ENCODE measurements at places on chromosomes 4 and X.

- no peak for DNase-seq
Measured at GRCh38 chrX:69019073-69019890, 146.0 kb downstream of the PJA1 start.

DNA sequence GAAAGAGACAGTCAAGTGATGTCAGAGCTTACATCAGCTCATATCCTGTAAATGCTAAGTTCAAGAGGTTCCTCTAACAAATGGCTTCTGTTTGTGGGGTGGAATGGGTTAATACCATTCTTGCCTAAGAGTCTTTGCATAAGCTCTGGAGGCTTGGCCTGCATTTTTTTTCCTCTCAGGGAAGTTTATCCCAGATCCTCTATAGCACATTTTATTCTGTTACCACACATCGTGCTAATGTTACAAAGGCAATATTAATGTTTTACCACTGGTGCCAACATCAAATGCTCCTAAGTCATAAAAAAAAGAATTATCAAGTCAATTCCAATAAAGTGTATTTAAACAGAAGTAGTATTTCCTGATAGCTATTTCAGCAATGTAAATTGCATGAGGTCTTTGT lies 2.9 kb upstream of the ADH6 start:
- DNase-seq, result no peak

- no peak for DNase-seq
Measured at GRCh38 chrX:20479896-20480295, 213.2 kb upstream of the RPS6KA3 start.

GRCh38 chrX:117990438-117990837 lies 126.2 kb downstream of the KLHL13 start:
- DNase-seq, result no peak

GRCh38 chrX:147675819-147676218 lies 235.9 kb upstream of the FMR1 start:
- DNase-seq, result no peak

- no peak for DNase-seq
Measured at GRCh38 chrX:44432641-44433040, 89.2 kb upstream of the EFHC2 start.

- DNase-seq, result peak; percentile 18
Measured at GRCh38 chr4:138680989-138681604, 334.5 kb upstream of the NOCT start.

- no peak for DNase-seq
Measured at GRCh38 chr4:182339221-182339641, 96.0 kb downstream of the TENM3 start.

DNA sequence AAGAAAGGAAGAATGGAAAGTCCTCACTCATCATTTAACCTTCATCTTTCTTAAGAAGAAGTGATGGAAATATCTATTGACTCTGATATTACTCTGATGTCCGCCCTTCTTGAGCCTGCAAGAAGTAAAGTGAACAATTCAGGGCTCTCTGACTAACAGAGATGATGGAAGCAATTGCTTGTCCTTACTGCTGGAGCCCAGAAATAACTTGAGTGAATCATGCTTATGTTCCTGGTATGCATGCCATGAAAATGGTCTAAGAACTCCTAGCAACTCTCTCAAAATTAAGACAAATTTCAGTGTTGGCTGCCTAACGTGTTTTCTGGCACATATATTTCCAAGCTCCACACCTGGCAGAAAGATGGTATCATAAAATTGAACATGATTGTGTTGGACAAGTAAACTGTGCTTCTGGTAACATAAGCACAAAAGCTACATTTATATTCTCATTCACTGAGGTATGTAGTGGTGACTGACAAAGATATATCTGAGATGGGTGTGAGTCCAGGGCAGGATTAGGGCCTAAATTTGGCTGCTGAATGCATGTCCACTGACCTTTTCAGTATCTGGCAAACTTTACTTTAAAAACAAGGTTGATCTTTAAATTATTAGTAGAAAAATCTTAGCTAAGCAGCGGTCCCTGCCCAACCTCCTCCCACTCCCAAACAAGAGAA lies 109.2 kb upstream of the OTUD4 start:
- DNase-seq, result no peak

DNA sequence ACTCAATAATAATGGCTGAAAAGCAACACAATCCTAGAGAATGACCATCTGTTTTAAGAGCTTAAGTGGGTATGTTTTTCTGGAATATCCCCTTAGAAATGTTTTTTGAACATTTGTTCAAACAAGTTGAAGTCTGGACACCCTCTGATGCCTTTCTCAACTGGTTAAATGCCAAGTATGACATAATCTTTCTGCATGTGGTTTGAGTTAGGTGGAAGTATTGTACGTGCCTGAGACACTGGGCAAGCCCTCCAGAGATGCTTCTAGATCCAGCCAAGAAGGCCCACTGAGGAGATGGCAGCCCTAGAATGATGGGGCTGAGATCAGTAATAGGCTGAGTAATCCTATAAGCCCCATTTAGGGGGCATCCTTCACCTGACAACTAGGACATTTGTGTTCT lies 493.1 kb downstream of the MAGEE1 start:
- DNase-seq, result no peak

DNA sequence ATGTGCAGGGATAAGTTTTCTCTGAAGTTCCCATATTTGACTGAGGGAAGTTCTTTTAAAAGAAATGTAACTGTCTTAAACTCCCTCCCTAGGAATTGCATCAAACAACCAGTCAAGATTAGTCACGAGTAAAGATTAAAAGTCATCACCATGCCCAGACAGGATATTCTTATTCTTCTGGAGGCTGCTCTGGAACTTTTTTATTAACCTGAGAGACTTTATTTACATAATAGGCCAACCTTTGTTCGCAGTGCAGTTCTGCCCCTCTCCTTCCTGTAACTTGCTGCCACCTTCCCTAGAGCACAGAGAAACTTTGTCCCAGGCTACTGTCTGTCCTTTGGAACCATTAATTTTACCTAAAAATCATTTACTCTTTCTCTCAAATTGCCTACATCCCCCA lies 9.8 kb upstream of the HERC3 start:
- DNase-seq, result no peak

GRCh38 chr4:569958-570667 lies 6.0 kb downstream of the TMEM271 start:
- no peak for DNase-seq

DNA sequence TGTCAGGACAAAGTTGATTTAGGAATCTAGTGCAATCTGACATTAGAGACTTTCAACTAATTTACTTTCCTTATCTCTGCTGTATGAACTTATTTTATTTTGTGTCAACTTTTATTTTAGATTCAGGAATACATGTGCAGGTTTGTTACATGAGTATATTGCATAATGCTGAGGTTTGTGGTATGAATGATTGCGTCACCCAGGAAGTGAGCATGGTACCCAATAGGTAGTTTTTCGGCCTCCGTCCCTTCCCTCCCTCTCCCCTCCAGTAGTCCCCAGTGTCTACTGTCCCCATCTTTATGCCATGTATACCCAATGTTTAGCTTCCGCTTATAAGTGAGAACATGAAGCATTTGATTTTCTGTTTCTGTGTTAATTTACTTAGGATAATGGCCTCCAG lies 68.7 kb upstream of the TEX13D start:
- no peak for DNase-seq

GRCh38 chrX:154399527-154400368 lies 1.6 kb downstream of the RPL10 start:
- DNase-seq, result no peak

GRCh38 chr4:68499021-68499420 lies 51.8 kb downstream of the TMPRSS11E start:
- no peak for DNase-seq
